ENCODE measurements at places on chromosomes 5 and 9.

DNA sequence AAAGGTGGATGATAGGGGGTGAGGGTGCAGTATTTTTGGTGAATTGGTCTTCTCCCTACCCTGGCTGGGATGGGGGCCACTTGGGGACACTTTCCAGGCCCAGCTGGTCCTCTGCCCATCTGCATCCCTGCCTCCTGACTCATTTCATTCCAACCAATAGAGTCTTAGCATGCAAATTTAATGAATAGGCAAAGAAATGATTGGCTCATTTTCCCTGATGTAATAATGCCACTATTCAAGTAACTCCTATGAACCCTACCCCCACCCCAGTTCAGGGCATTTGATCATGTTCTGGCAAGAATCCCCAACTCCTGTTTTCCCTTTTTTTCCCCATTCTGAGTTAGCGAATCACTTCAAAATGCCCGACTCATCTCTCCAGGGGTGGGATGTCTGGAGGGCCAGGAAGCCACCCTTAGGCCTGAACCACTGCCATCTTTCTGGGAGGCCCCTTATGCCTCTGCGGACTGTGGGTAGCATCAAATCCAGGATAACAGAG, 56.7 kb downstream of the PCDH1 start:
- no peak for DNase-seq

GRCh38 chr5:172145870-172146747, 41.9 kb downstream of the STK10 start:
- DNase-seq, result no peak

GRCh38 chr5:123700624-123701287, 188.8 kb downstream of the CSNK1G3 start:
- no peak for DNase-seq

DNA sequence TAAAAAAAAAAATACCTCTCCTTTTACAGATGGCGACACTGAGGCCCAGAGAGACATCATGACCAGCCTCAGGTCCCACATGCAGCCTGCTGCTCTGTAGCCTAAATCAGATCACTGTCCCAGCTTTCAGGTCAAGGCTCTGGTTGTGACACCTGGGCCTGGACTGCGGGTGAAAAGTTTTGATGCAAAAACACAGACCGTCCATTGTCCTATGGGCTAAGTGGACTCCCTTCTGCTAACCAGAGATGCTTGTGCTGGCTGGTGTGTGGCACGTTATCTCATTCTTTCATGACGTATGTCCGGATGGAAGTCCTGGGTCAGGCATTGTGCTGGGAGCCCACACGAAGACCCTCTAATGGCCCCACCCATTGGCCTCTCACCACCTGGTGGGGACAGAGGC, 7.8 kb downstream of the NEK6 start:
- DNase-seq, result no peak

DNA sequence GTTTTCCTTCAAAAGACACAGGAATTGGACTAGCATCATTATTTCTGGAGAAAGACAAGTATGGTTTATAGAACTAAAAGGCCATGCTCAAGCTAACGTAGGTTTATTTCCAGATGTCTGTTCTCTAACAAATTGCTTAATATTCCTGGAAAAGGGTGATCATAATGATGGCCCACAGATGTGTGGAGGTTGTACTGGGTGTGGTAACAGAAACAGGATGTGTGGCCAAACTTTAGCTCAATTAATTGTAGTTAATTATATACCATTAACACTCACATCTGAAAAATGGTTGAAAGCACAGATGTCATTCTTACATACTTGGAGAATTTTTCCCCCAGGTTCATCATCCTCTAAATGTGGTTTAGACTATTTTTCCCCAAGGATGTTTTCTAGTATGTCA, 292.7 kb upstream of the RASA1 start:
- DNase-seq, result no peak

DNA sequence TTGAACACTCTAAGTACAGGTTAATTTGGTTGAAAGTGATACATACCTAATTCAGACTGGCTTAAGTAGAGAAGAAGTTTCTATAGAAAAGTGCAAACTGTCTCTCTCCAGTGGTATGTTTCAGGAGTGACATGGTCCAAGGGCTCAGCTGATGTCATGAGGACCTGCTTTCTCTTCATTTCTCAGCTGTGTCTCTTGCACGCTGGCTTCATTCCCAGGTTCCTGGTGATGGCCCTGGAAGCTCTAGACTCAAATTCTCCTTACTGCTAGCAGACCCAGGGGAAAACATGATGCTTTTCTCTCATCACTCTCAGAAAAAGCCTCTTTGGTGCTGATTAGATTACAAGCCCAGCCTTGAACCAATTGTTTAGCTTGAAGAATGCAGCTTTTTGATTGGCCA, 211.9 kb upstream of the CLINT1 start:
- no peak for DNase-seq

DNA sequence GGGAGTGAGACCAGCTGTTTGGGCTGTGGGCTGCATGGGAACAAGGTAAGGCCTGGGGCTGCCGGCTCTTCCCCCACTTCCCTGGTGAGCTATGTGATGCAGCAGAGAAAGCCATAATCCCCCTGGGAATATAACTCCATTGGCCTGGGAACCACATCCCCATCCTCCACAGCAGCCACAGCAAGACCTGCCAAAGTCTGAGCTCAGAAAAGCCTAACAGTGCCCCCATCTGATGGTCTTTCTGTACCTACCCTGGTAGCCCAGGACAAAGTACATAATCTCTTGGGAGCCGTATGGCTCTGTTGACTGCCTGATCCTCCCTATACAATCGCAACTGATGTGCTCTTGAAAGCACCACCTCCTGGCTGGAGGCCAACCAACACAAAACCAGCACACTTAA, 432.6 kb downstream of the CDH18 start:
- DNase-seq, result no peak

DNA sequence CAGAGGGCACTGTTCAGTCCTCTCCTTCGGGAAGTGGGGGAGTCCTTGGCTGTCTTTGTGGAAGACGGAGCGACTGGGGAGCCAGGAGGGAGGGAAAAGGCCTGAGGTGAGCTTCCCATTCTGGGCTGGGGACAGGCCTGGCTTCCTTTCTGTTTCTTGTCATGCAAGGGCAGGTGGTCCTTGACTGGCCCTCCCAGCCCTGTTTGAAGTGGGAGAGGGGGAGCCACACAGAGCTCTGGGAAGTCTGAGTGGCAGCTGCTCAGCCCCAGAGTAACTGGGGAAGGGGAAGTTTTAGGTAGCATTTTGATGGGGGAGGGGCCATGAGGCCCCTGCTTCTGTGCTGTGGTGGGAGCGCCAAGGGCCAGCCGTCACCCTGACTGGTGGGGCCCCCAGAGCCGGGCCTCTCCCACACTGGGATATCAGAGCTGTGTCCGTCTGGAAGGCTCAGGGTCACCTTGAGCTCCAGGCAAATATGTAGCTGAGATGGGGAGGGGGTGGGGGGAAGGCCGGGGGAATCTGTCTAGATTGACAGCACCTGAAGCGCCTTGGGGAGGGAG, 6.5 kb downstream of the UNC5A start:
- no peak for DNase-seq

GRCh38 chr5:850511-851006, at the start of gene ZDHHC11:
Gene ZDHHC11 (minus strand): TSS chr5:850986. CDS start chr5:850602, 384 bp downstream.
- no peak for DNase-seq
